ENCODE measurements at places on chromosomes 2 and 18.

DNA sequence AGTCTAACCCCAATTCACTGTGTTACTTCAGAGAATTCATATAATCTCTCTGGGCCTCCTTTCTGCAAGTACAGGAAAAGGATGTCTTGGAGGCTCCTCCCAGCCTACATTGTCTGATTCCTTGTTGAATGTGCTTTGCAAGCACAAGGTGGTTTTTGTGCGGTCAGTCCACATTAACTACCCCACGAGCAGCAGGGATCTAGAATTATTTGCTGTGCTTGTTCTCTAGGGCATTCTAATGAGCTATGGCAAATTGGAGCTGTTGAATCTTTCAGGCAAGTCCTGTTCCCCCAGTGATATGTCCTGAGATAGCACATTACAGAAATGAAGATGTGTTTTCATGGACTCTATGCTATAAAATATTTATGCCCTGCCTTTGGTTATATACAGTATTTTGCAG lies 349.4 kb downstream of the SLC4A3 start:
- no peak for DNase-seq

DNA sequence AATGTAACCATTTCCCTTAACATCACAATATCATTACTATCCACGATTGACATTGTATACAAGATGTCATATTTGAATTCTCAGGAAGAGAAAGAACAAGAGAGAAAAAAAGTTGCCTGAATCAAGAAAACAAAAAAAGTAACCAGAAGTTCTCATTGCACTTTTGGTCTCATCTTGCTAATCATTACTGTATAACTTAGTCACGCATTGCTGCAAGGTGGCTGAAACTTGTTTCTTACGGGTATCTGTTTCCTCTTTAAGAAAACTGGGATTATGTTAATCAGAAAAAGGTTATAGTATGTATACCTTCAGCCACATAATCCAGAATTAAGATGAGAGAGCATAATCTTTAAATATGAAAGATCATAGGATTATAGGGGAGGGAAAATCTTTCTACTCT lies 639.7 kb upstream of the SYT4 start:
- no peak for DNase-seq

GRCh38 chr18:31723990-31724711 lies 36.5 kb downstream of the SLC25A52 start:
- DNase-seq: no peak

GRCh38 chr2:447902-448665 lies 160.2 kb upstream of the ALKAL2 start:
- DNase-seq: no peak

DNA sequence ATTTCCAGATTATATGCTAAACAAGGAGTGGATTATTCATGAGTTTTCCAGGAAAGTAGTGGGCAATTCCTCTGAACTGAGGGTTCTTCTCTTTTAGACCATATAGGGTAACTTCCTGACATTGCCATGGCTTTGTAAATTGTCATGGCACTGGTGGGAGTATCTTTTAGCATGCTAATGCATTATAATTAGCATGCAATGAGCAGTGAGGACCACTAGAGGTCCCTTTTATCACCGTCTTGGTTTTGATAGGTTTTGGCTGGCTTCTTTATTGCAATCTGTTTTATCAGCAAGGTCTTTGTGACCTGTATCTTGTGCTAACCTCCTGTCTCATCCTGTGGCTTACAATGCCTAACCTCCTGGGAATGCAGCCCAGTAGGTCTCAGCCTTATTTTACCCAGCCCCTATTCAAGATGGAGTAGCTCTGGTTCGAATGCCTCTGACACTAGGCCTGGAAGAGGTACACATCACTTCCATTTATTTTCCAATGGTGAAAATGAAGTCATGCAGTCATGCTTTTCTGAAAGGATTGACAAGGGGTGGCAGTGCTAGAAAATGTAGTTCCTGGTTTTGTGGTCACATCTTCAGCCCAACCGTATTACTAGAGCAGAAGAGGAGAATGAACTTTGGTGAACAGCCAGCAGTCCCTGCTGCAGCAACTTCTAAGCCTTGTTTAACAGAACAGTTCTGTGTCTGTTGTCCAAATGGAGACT lies 26.6 kb upstream of the ITGA4 start:
- no peak for DNase-seq

Measured in stimulated activated CD4-positive, alpha-beta T cell treated with anti-CD3 and anti-CD28 coated beads, Interleukin-2, amount 100 ng/mL, for 4 hours (primary cell).